ENCODE measurements at places on chromosomes 12 and 14.

DNA sequence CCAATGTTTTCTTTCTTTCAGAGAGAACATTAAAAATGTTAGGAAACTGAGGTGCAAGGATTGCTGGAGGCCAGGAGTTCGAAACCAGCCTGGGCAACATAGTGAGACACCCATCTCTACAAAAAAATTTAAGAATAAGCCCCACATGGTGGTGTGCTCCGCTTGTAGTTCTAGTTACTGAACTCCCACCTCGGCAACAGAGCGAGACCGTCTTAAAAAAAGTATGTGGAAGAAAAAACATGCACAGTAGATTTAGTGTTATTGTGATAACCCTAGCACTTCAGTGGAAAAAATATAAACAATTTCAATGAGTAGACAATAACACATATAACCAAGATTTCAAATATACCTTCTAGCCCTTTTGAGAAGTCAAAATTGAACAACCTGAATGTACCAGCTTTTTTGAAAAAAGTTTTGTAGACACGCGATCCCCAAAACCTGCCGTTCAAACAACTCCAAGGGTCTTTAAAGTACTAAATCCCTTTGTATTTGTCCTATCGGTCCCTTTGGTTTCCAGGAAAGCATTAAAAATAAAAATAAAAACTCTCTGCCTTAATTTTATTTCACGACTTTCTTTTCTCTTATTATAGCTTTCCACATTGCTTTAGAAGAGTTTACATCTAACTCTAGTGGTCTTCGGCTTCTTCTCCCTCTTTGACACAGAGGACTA is 1.0 kb upstream of the ANO6 start:
- no peak for DNase-seq

- no peak for DNase-seq
These were observed 3.3 kb downstream of the DLK1 start for GRCh38 chr14:100729982-100730381.

- DNase-seq, result no peak
These were observed 63.8 kb upstream of the ACTN1 start for GRCh38 chr14:69042787-69043444.

- DNase-seq, result no peak
These were observed 11.9 kb upstream of the BCL7A start for GRCh38 chr12:122009741-122010140.

DNA sequence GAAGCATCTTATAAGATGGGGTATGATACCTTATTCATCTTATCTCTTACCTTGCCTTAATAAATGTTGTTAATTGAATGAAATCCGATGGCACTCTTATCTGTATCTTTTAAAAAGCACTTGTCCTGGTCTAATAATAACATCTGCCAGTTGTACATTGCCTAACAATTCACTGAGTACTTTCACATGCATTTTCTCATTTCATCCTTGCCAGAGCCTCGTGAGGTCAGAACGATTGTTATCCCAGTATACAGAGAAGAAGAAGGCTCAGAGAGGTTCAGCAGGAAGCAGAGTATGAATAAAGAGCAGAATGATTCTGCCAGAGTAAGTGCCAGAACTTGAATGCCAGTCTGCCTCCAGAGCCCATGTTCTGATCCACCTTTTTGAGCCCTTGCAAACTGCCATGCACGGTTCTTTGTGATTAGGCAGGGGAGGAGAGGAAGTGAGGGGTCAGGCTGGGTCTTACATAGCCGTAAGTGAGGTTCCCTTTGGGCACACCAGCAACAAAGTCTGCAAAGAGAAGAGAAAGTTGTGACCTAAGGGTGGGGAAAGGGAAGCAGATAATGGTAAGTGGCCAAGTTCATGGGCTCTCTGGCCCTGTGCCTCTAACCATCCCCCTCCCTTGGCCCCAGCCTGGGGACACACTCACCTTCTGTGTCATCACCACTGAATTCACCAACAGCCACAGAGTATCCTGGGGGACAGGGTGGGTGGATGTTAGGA is 11.7 kb downstream of the ITGA5 start:
- DNase-seq, result no peak

DNA sequence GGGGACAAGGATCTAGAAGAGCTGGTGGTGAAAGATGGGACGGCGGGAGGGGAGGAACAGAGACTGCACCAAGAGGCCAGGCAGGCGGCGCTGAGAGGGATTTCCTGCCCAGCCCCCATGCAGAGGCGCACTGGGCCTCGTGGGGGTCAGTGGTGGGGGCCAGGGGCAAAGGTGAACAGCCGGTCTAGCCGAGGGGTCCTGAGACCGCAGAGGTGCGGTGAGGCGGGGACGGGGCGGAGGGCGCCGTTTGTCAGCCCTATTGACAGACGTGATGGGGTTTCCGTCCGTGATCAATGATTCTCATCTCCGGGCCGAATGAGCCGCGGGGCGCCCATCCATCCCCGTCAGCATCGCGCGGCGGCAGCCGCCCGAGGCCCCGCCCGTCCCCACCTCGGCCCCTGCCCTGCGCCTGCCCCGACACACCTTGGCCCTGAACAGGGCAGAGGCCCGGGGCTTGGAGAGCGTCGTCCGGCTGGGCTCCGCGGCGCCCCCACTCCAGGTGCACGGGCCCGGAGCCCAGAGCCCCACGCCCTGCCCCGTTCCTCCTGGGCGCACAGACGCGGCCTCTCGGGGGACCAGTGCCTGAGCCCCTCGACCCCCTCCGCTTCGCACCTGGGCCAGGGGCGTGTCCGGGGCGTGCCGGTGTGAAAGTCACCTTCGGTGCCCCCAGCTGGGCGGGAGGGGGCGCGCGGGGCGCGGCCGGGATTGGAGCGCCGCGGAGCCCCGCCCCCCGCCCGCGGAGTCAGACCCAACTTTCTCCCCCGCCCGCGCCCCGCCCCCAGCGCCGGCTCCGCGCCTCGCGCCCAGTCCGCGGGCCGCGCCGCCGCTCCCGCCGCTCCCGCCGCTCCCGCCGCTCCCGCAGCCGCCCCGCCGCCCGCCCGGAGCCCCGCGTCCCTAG is at the start of gene NXPH4:
NXPH4 (plus strand) TSS at position 781 of the 898 bp plus-strand sequence. CDS start 176 bp downstream, outside the sequence.
- DNase-seq, result peak; percentile 49

GRCh38 chr14:79842270-79842669 is 369.0 kb downstream of the DIO2 start:
- no peak for DNase-seq

DNA sequence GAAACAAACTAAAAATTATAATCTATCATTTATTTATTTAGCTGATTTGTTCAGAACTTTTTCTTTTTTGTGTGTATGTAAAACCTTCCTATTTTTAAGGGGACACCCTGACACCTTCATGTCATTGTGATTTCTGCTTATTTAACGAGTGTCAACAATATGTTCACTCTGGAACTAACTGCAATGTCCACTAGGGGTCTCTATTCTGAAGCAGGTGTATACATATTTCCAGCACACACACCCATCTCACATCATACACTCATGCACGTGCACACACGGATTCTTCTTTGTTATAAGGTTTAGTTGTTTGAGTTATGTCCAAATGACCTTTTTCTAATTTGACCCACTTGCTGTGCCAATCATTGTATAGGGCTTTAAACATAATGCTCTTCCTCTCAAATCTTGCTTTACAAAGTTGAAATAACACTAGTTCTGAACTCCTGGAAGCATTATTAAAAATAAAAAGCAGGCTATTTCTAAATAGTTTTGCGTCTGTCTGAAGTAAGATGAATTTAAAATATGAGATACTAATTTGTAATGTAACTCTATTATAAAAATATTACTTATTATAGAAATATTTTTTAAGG is 15.5 kb downstream of the E2F7 start:
- peak; percentile 67 for DNase-seq

DNA sequence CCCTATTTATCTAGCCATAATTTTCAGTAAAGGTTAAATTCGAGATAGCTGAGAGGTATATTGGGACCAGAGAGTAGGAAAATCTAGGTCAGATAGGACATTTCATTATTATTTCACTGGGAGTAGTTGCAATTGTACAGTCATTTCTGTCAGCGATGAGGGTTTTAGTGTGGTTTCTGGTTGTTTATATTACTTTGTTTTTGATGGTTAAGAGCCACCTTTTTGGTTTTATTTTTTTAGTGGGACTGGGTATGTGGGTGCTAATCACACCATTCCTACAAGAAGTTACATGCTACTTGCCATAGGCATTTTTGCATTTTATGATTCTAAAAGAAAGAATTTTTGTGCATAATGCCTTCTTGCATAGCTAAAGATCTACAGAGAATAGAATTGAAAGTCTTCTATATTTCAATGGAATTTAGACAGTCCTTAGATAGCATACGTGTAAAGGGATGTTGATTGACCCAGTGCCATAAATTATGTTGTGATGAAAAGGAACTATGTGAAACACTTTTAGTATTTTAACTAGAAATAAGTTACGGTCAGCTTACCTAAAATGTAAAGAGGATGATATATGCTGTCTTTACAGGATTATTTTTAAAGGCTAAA is 85.2 kb downstream of the KTN1 start:
- peak; percentile 68 for DNase-seq

- no peak for DNase-seq
These were observed 822.3 kb downstream of the LRFN5 start for GRCh38 chr14:42428996-42429395.

- peak; percentile 48 for DNase-seq
These were observed 700 bp downstream of the PRKAG1 start for GRCh38 chr12:49017891-49018260.

DNA sequence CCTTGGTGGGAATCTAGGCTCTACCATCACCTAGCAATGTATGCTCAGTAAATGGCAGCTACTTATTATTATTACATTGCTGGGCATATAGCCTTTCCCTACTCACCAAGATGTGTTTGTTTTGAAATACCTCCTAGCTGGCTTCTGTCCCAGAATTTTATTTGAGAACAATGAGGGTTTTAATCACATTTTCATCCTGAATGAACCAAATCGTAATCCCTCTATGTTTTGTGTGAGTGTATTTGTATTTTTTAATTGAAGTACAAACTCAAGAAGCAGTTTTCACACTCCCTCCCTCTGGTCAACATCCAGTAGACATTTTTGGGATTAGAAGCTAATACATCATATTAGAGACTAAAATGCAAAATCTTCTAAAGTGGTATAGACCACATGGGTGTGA is 7.6 kb downstream of the SLC7A8 start:
- DNase-seq, result no peak

GRCh38 chr14:20617138-20618003 is 24.1 kb downstream of the OR6S1 start:
- no peak for DNase-seq

DNA sequence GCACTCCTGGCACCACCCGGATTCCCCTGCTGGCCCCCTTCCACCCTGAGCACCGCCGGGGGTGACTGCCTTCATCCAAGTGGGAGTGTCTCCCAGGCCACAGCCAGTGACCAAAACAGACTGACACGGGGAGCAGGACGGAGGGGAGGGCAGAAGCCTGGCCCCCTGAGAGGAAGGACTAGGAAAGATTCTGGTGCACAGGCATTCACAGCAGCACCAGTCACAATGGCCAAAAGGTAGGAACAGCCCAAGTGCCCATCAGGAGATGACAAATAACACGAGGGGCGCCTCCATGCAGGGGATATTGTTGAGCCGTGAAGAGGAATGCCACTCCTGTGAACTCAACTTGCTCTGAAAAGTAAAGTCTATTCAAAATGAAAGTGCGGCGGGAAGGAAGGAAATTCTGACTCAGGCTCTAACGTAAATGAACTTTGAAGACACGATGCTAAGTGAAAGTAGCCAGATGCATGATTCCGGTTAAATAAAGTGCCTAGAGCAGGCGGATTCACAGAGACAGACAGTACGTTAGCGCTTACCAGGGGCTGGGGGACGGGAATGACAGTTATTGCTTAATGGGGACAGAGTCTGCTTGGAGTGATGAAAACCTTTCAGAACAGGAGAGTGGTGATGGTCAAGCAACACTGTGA is 146.1 kb upstream of the NCOR2 start:
- DNase-seq, result peak; percentile 91

GRCh38 chr12:47307680-47308399 is 228.1 kb upstream of the AMIGO2 start:
- DNase-seq, result peak; percentile 84

DNA sequence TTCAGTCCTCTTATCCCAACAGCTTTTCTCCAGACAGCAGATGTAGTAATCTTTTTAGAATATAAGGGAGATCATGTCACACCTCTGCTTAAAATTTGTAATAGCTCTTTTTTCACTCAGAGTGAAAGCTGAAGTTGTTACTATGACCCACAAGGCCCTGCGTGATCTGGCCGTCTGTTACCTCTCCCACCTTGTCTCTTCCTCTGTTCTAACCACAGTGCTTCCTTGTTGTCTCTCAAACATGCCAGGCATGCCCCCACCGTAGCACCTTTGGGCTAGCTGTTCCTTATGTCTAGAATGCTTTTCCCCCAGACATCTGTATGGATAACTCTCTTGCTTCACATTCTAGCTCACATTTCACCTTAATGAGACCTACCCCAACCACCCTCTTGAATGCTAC is 6.5 kb downstream of the NECAP1 start:
- DNase-seq, result peak; percentile 70

GRCh38 chr12:44835641-44836379 is 40.3 kb downstream of the NELL2 start:
- DNase-seq, result peak; percentile 20

- DNase-seq, result peak; percentile 26
These were observed 46.1 kb upstream of the PTPRO start for GRCh38 chr12:15276088-15276698.

GRCh38 chr14:58755031-58755925 is 117.5 kb downstream of the DACT1 start:
- no peak for DNase-seq

GRCh38 chr14:32998433-32998832 is 59.8 kb downstream of the NPAS3 start:
- no peak for DNase-seq

DNA sequence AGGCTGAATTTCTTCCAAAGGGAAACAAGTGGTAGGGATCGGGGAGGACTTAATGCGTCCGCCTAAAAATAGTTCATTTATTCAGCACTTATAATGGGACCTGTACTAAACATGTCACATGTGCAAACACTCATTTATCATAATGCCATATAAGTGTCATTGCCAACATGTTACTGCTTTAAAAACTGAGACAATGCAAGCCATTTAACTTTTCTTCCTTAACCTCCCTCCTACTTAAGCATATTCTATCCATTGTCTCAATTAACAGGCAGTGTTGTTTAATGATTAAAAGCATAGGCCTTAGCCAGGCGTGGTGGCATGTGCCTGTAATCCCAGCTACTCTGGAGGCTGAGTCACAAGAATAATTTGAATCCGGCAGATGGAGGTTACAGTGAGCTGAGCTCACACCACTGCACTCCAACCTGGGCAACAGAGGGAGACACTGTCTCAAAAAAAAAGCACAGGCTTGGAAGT is 13.5 kb upstream of the SCFD1 start:
- DNase-seq, result no peak

- peak; percentile 75 for DNase-seq
These were observed 103.6 kb upstream of the CCND2 start for GRCh38 chr12:4169959-4170358.

DNA sequence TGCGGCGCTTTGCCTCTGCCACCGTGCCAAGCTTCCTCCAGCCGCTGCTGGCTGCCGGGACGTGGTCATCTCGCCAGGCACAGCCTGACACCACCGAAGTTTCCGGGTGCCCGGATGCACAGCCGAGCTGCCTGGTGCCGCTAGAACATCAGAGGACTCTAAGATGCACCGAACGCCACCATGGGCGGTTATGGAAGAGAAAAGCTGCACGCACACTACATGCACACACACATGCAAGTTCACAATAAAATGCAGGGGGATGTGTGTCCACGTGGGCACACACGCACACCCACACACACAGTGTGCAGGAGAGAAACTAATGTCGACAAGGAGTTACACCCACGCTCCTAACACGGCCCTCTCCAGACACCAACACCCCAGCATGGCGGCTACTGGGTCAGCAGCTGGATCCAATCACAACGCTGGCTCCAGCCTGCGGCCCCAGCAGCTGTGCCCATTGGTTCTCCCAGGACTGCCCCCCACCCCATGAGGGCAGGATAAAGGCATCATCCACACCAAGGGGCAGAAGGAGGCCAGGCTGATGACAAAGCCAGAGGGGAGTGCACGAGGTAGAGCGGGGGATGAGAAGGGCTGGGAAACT is 82.7 kb downstream of the BCL11B start:
- DNase-seq, result peak; percentile 76
